ENCODE measurements at places on chromosomes 5 and 9. TPM values are rescaled to one million over a fixed set of nuclear protein-coding genes. Genes with fewer than 3 reads are reported as not detected.

Gene ADAMTSL1
- total RNA-seq: not detected

Gene YTHDC2
- total RNA-seq: 28.2 TPM

Gene CCDC112
- total RNA-seq: 2.4 TPM

Gene TERT
- 12.7 TPM for total RNA-seq

DNA sequence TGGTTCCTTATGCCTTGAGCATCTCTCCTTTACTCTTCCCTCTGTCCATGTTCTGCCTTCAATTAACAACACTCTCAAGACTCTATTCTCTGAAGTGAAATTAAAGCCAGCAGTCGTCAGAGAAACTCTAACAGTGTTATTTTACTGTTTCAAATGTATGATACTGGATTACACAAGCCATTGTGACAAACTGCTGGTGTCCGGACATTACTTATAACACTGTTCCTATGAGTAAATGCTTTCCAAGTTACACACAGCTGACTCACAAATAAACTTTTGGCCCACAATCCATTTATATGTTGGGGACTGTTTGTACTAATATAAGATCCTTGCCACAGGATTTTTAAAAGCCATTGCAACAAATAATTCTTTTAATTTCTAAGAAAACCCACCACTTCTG, 63.2 kb upstream of the GHR start:
- no peak overlapping the region for H3K4me3 ChIP-seq
- no peaks in the 10 kb centered on the region for H3K36me3 ChIP-seq
- H3K4me1 ChIP-seq: no peaks in the 10 kb centered on the region
- no peaks in the 10 kb centered on the region for H3K27me3 ChIP-seq
- no peak for DNase-seq

GRCh38 chr9:88932766-88933165, 58.5 kb upstream of the S1PR3 start:
- no peak for DNase-seq
- H3K4me3 ChIP-seq: no peak overlapping the region
- no peaks in the 10 kb centered on the region for H3K4me1 ChIP-seq
- no peaks in the 10 kb centered on the region for H3K36me3 ChIP-seq
- H3K27me3 ChIP-seq: peaks cover 8% of the 10 kb centered on the region

GRCh38 chr9:90770927-90771326, 30.7 kb upstream of the SYK start:
- no peak for DNase-seq
- H3K27ac ChIP-seq: no peak overlapping the region
- no peaks in the 10 kb centered on the region for H3K36me3 ChIP-seq
- no peak overlapping the region for H3K4me3 ChIP-seq

- no peaks in the 10 kb centered on the region for H3K4me1 ChIP-seq
- peaks cover 3% of the 10 kb centered on the region for H3K27me3 ChIP-seq
- no peaks in the 10 kb centered on the region for H3K36me3 ChIP-seq
Measured at GRCh38 chr5:171493646-171494393, 74.4 kb downstream of the FGF18 start.

GRCh38 chr5:89769975-89770374, 639.6 kb downstream of the CETN3 start:
- H3K27ac ChIP-seq: no peak overlapping the region
- no peaks in the 10 kb centered on the region for H3K4me1 ChIP-seq

GRCh38 chr9:90802386-90802985, 867 bp downstream of the SYK start:
- peaks cover 5% of the 10 kb centered on the region for H3K4me1 ChIP-seq
- no peak overlapping the region for H3K27ac ChIP-seq
- no peak for DNase-seq
- peaks cover 55% of the 10 kb centered on the region for H3K27me3 ChIP-seq
- peak overlapping the region; percentile 51 for H3K4me3 ChIP-seq
- H3K36me3 ChIP-seq: no peaks in the 10 kb centered on the region

- no peak for DNase-seq
- peaks cover 5% of the 10 kb centered on the region for H3K4me1 ChIP-seq
Measured at GRCh38 chr9:92637326-92637725, 32.6 kb downstream of the IPPK start.

GRCh38 chr9:83291196-83291595, 228.3 kb upstream of the RASEF start:
- H3K36me3 ChIP-seq: no peaks in the 10 kb centered on the region
- H3K27me3 ChIP-seq: no peaks in the 10 kb centered on the region
- no peak for DNase-seq
- no peaks in the 10 kb centered on the region for H3K4me1 ChIP-seq

Data from activated CD8-positive, alpha-beta T cell treated with anti-CD3 and anti-CD28 coated beads for 36 hours (primary cell).